NCI-H2029 treated with DMSO at 0.1 percent for 48 hours (cell line): ENCODE measurements at places on chromosomes 11 and 22.

GRCh38 chr11:103875855-103876510 is 160.5 kb upstream of the DDI1 start:
- no peak for DNase-seq

DNA sequence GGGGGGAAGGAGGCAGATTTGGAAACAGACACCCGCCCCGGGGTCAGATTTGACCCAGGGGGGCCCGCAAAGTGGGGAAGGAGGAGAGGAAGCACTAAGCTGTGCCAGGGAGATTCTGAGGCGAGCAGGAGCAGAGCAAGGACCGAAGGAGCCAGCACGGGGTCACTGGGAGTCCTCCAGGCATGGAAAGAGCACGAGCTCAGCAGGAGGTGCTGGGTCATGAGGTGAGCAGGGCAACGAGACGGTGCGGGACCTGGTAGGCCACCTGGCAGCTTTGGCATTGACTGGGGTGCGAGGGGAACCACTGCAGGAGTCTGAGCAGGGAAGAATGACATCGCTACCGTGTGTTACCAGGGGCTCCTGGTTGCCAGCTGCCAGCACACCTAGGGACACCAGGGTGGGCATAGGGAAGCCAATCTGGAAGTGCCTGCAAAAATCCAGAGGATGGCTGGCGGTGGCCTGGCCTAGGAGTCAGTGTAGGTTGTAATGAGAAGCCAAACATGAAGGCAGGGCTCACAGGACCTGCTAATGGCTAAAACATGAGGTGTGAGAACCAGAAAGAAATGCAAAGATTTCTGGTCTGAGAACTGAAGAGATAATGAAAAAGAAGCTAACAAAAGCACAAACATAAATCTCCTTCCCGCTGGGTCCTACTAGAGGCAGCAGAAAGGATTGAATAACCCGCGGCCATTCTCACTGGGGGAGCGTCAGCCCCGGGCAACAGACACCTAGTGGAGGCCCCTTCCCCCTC is 63.5 kb downstream of the MICAL3 start:
- no peak for DNase-seq

- DNase-seq = no peak
Measured at GRCh38 chr11:1139441-1140083, 18.2 kb upstream of the MUC5AC start.

DNA sequence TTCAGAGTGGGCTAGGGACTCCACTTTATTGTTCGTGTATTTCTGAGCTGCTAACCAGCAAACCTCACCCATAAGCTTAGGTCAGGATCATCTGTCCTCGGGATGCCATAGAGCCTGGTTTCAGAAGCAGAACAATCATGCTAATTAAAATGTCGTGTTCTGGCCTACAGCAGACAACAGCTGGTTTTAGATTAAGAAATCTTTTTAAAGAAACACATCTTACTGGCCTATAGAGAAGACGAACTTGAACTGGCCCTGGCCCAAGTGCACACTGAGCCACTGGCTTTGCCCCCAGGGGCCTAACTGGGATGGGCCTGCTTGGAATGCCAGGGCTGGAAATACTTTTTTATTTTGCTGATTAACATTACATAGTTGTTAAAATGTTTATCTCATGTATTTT is 63.2 kb downstream of the ALX4 start:
- no peak for DNase-seq

DNA sequence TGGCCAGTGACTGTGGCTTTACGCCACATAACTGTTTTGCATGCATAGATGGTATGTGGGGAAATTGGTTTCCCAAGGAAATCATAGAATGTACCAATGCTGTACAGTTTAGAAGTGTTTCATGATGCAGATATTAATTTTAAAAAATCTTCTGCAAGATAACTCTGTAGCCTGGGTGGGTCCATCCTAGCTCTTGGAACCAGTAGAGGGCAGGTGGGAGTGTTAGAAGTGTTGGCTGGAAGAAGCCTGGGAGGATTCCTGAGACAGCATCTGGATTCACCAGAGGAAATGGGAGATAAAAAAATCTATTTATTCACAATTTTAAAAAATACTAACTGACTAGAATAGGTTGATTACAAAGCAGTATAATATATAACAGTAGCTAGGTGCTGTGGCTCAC is 139.9 kb upstream of the GRIA4 start:
- no peak for DNase-seq

- DNase-seq = no peak
Measured at GRCh38 chr11:111213256-111213655, 32.3 kb upstream of the POU2AF2 start.

GRCh38 chr11:108881131-108881530 is 216.3 kb downstream of the DDX10 start:
- no peak for DNase-seq
